CD4-positive, alpha-beta T cell treated with Interleukin-10 for 1 hour (primary cell): ENCODE measurements at places on chromosomes 5 and 9.

GRCh38 chr5:36162810-36163486 is 11.0 kb downstream of the SKP2 start:
- no peak for DNase-seq

- DNase-seq, result peak; percentile 87
Measured at GRCh38 chr5:181160152-181160754, 12.9 kb downstream of the OR2V2 start.

DNA sequence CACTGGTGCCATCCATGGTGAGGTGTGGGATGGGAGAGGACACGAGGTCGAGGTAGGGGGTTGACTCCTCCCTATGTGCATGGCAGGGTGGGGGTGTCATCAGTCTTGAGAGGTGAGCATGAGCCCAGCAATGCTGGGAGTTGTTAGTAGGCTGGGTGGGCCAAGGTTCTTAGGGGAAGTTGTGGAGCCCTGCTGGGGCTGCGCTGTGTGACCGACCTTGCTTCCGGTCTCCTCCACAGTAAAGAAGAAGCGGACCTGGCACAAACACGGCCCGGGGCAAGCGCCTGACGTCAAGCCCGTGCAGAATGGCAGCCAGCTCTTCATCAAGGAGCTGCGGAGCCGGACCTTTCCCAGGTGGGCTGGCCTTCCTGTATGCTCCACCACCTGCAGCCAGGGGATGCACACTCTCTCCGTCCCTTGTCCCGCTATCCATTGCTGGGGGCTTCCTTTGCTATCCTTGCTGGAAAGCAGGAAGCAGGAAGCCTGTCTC is 59.8 kb downstream of the PHF2 start:
- DNase-seq, result no peak

DNA sequence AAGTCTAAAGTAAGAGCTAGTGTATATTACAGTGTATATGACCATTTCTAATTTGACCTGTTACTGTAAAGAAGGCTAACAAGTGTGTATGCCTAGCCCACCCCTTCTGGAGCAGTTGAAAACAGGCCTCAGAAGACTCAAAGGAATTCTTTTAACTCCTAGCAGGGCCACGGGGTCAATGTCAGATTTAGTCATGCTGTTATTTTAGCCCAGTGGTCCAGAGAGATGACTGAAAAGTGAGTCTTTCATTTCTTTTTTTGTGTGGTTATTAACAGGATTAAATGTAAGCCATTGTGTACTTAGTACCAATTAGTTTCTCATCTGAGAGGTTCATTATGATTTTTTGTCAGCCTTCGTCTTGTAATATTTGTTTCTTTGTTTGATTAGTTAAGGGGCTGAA is 24.4 kb downstream of the ZCCHC7 start:
- no peak for DNase-seq

DNA sequence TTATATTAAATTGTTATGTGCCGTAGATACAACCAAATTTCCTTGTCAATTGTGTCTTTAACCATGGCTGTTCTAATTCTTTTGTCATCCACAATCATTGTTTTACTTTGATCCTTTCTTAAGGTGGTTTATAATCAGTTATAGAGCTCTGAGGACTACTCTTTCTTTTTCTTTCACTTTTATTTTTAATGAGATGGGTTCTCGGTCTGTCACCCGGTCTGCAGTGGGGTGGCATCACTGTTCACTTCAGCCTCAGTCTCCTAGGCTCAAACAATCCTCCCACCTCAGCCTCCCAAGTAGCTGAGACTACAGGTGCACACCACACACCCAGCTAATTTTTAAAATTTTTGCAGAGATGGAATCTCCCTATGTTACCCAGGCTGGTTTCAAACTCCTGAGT is 74.2 kb downstream of the ANXA2R start:
- DNase-seq, result no peak

DNA sequence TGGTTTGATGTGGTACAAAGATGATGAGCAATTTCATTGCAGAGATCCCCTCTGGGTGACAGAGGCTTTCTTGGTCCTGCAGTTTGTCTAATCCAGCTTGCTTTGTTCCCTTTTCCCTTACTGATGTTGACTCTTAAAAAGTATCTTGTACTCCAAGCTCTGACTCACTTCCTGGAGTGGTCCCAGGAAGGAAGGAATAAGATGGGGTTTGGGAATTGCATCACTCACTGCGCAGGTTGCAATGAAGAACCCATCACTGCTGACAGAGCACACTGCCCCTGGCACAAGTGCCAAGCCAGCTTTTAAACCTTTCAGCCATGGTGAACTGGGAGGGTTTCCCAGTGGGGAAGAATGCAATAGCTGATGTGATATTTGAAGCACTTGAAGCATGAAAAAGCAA is 662.2 kb upstream of the CTNND2 start:
- no peak for DNase-seq
